ENCODE measurements at places on chromosomes 3 and 15. TPM values are rescaled to one million over a fixed set of nuclear protein-coding genes. Genes with fewer than 3 reads are reported as not detected.

GRCh38 chr3:55780913-55781312 lies 293.8 kb upstream of the WNT5A start:
- DNase-seq = no peak

DNA sequence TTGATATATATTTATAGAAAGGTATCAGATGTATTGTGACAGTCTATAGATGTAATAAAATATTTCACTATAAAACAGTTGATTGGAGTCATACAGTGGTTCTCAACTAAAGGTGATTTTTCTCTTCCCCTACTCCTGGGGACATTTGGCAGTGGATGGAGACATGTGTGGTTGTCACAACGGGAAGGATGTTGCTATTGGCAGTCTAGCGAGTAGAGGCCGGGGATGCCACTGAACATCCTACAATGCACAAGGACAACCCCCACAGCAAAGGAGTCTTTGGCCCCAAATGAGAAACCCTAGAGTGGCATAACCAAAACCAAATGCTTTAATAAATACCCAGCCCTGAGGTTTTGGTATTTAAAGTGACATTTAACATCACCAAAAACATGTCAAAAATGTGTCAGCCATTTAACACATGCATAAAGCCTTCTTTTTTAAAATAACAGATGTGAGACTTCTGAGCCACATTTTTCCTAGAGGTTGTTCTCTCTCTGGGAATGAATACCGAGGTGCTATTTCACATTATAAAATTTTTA lies 367.5 kb downstream of the PTPRG start:
- peak; percentile 5 for DNase-seq

GRCh38 chr15:73589766-73590165 lies 43.4 kb downstream of the NPTN start:
- DNase-seq = no peak

DNA sequence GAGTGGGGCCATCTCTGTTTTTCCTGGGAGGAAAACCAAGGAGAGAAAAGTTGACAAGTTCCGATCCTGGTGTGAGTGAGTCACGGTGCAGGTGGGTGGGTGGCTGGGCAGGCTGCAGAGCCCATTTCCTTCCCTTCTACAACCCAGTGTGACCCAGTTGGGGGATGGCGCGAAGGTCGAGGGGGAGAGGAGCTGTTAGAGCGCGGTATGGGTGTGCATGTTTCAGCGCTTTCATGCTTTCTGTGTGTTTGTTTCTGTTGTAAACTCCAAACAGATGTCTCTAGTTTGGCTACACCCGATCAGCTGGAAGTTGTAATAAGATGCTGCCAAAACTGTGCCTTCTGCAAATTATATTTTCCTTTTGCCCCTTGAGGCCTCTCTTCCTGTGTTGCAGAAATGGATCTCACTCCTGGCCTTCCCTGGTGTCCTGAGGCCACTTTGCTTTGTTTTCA lies 3.8 kb downstream of the FAM43A start:
- DNase-seq = peak; percentile 87

SLC38A3 gene
- 0.79 TPM for total RNA-seq

DNA sequence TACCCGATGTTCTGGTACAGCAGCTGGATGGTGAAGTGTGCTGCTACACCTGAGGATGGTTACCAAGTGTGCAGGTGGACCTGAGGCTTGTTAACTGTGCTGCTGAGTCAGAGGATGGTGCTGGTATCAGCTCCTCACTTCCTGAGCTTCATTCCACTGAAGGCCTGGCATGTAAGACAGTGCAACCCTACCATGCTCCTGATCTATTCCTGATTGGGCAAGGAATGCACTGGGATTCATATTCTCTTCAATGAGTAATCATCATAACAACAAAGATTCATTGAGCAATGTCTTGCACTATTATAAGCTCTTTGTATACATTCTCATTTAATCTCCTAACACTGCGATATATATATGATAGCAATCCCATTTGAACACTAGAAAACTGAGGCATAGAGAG lies 62.9 kb upstream of the THSD4 start:
- DNase-seq = no peak

- DNase-seq = no peak
Measured at GRCh38 chr3:52023860-52024764, 28.4 kb upstream of the RPL29 start.

DNA sequence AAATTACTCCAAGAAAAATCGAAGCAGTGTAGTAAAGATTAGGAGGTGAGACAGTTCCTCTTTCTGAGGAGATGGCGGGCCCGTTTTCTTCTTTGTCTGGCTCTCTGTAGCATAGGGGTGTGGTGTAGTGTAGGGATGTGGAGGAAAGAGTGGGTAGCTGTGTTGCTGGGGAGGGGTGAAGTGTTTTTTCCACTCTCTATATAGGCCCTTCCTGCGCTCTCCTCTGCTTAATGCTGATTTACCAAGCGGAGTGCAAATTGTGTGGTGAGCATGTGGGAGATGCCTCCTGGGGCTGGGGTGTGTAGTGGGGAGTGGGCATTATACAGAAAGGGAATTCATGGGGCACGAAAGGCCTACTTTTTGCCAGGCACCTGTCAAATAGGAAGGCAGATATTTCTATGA lies 94.9 kb downstream of the ST6GAL1 start:
- no peak for DNase-seq

RETNLB gene
- not detected for total RNA-seq

DNA sequence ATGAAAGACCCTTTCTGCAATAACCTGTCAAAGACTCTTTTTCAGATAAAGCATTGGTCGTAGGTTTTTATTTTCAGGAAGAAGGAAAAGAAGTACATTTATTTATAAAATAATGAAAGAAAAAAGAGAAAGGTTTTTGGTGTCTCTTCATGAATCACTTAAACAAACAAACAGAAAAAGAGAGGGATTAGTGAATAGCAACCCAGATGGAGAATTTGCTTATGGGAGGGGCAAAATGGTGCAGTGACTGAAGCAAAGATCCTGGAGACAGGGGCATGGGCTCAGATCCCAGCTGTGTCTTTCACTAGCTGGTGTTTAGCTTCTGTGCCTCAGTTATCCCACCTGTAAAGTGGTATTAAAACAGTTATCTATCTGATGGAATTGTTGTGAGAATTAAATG lies 78.6 kb upstream of the PFN2 start:
- DNase-seq = no peak

CYP8B1 gene
- total RNA-seq = not detected

- no peak for DNase-seq
Measured at GRCh38 chr3:21024563-21024962, 726.4 kb downstream of the ZNF385D start.

ADAMTS7 gene
- total RNA-seq = 6.6 TPM

GRCh38 chr15:98526094-98526493 lies 122.2 kb upstream of the IGF1R start:
- no peak for DNase-seq

GRCh38 chr15:77784361-77785292 lies 151.9 kb upstream of the LINGO1 start:
- DNase-seq = no peak

DNA sequence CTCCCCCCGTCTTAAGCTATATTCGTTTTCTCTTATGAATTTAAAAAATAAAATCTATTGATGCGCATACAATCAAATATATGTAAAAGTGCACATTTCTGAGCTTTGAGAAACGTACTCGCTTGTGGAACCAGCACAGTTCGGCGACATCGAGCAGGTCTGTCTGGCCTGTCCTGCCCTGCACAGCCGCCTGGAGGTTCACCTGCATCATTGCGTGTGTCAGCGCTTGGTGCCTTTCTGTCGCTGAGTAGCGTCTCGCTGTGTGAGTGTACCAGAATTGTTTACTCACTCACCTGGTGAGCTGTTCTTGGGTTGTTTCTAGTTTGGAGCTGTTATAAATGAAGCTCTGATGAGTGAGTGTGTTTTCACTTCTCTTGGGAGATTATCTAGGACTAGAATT lies 104.0 kb downstream of the VGLL4 start:
- no peak for DNase-seq

NEK10 gene
- total RNA-seq = 5.0 TPM

DNA sequence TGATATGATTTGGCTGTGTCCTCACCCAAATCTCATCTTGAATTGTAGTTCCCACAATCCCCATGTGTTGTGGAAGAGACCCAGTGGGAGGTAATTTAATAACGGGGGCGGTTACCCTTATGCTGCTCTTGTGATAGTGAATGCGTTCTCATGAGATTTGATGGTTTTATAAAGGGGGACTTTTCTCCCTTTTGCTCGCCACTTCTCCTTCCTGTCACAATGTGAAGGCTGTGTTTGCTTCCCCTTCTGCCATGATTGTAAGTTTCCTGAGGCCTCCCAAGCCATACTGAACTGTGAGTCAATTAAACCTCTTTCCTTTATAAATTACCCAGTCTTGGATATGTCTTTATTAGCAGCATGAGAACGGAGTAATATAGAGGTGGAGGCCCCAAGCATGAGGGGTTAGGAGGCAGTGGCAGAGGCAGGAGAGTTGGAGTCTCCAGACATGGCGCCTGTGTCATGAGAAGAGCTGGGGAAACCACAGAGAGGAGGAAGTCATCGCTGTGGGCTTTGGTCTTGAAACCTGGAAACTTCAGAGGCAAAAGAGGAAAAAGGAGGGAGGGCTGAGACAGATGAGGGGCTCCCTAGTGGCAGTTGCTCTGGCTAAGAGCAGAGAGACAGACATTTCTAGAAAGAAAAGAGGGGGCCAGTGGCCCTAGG lies 107.8 kb upstream of the VEPH1 start:
- DNase-seq = no peak

PLA2G4D gene
- total RNA-seq = 4.8 TPM

DNA sequence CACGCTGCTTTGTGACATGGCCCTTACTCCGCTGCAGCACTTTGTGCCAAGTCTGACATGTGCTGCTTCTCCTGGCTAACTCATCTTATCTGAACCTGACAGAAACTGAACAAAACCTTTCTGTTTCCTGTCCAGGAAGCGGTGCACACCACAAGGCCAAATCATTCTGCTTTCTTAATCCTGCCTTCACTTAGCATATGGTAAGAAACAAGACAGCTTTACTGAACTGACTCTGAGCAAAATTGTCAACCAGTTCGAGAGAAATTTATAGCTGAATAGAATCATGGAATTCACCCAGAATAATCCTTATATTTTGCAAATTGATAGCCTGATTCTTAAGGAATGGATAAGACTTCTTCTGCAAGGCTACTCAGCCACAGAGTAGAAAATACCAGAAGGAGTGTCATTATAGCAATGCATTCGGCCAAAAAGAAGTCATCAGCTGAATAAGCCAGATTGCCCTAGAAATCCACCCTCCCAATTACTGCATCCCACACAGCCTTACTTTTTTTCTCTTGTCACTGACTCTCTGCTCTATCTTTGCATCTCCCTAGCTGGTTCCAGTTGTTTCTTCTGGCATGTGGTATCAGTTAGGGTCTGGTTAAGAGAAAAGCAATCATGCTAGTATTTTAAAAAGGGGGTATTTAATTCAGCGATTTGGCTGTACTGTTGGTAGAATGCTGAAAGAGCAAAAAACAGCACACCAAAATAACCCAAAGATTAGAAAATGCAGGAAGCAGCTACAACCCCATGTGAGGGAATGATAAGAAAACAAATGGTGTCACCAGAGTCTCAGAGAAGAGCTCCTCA lies 41.6 kb upstream of the STRIT1 start:
- DNase-seq = no peak

GPR62 gene
- 0.20 TPM for total RNA-seq

DNA sequence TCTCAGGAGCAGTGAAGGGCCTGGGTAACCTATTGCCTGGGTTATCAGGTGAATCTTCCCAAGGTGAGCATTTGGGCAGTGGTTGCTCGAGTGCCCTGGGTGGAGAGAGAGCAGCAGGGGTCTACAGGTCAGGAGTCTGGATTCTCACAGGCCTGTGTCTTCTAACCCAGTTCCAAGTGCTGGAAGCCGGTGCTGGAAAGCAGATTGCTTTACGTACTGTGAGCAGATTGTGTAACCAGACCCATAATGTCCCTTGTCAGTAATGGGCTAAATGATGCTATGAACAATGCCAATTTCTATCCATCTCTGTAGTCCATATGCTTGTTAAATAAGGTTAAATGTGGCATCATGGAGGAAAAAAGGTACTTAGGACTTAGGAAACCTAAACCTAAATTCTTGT lies 106.5 kb downstream of the TPRG1 start:
- DNase-seq = no peak

GRCh38 chr3:51929420-51930003 lies 12.2 kb downstream of the RRP9 start:
- no peak for DNase-seq

LSAMP gene
- 7.9 TPM for total RNA-seq

TRIM42 gene
- total RNA-seq = not detected

DNA sequence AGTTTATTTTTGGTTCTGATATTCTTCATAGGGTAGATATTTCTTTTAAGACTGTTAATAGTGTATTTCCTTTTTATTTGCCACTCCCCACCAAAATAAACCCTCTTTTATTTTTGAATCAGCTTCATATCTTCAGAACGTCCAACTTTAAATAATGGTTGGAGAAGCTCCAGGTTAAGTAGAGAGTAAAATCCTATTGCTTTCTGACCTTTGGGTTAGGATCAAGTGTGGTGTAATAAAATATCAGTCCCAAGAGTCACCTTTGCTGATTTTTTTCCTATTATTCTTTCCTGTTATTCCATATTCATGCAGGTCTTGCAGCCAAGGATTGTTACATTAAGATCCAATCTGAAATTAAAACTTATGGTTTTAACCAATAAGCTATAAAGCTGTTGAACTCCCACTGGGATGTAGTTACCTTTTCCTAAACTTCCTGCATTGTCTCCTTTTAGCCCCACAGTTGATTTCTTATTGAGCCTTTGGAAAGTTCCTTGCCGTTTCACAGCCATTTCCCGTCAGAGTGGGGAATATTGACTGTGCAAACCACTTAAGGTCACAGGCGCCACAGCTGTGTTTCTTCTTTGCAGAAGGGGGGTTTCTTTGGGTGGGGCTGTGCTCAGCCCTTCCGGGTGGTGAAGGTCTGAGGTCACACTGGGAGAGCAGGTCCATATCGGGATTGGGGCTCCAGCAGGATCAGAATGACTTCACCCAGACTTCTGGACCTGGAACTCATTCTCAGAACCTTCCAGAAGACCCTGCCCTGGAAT lies 287.3 kb upstream of the CTDSPL start:
- DNase-seq = peak; percentile 4

DNA sequence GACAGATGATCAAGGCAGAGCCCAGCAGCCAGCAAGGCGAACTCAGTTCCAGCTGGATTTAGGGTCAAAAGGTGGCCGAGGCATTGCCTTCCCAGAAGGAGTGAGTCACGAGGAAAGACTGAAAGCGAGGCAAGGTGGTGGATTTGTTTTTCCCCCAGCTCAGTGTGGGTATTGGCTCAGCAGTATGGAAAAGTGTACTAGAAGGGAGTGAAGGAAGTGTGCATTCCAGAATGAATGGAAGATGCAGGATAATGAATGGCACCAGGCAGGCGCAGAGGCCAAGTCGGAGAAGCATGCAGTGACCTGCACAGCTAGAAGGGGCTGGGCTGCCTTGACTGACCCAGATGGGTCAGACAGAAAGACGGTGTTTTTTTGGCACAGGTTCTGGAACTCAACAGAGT lies 46.3 kb downstream of the FOXP1 start:
- DNase-seq = no peak

- DNase-seq = no peak
Measured at GRCh38 chr3:101077361-101078011, 84.3 kb upstream of the ABI3BP start.
